ENCODE measurements at places on chromosomes 7 and 10.

- DNase-seq, result no peak
Measured at GRCh38 chr10:119252051-119252465, 44.7 kb downstream of the GRK5 start.

GRCh38 chr10:123783296-123783695 lies 108.3 kb downstream of the CPXM2 start:
- DNase-seq, result no peak

DNA sequence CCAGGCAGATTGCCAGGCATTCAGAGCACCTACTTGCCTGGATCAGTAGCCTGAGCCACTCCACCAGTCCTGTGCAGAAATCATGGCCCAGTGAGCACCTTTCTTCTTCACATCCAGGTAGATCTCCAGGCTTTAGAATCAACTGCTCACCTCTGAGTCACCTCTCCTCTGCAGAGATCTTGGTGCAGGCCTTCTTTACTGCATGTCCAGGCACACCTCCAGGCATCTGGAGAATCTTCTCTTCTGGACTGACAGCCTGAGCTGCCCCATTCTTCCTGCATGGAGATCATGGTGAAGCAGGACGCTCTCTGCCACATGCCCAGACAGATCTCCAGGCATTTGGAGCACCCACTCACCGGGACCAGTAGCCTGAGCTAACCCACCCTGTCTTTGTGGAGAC lies 894.5 kb upstream of the MBL2 start:
- DNase-seq, result no peak

DNA sequence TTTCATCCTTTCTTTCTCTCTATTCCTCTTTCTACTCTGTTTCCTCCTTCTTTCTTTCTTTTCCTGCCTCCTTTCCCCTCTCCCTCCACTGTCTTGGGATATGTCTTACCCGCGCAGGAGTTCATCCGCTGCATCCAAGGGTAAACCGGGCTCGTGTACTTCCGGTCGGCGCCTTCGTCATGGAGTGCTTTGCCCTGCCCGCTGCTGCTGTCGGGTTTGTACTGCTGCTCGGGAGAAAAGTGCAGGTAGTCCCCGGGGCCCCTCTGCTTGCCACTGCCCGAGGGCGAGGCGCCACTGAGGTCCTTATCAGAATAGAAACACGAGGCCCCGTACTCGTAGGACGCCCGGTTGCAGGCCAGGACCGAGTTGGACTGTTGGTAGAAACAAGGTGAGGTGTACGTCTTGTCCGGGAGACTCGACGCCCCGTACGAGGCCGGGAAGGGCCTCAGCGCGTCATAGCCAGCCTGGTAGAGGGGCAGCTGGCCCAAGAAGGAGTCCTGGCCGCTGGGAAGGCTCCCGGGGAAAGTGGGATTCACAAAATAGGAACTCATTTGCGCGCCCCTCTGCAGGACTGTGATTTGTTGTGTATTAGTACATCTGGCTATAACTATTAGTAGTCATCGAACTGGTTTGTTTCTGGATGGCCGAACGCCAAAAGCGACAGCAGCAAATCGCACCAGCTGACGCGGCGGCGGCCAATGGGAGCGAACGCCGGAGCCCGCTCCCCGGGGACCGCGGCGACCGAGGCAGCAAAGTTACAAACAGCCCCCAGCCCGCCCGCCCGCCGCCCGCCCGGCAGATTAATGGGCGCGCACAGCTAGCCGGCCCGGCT lies at the start of gene HOXA6:
HOXA6 (minus strand) TSS at position 576 of the 832 bp plus-strand sequence; CDS start at position 551, 25 bp downstream.
- DNase-seq, result no peak

DNA sequence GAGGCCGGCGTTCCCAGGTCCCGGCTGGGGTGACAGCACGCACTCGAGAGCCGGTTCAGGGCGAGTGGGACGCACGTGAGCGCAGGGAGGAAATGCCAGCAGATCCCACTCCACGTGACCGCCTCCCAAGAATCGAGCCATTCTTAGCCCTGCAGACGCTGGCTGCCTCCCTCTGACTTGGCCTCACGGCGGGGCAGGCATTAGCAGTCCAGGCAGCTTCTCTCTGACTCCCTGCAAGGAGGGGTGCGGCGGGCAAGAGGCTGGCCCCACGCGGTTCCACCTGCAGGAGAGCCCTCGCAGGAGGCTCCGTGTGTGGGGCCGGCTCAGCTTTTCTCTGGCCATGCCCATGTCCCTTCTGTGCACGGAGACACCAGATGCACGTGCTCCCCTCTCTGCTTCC lies 10.1 kb downstream of the GPR146 start:
- no peak for DNase-seq

GRCh38 chr10:46291817-46292572 lies 5.2 kb downstream of the ANTXRL start:
- DNase-seq, result no peak

DNA sequence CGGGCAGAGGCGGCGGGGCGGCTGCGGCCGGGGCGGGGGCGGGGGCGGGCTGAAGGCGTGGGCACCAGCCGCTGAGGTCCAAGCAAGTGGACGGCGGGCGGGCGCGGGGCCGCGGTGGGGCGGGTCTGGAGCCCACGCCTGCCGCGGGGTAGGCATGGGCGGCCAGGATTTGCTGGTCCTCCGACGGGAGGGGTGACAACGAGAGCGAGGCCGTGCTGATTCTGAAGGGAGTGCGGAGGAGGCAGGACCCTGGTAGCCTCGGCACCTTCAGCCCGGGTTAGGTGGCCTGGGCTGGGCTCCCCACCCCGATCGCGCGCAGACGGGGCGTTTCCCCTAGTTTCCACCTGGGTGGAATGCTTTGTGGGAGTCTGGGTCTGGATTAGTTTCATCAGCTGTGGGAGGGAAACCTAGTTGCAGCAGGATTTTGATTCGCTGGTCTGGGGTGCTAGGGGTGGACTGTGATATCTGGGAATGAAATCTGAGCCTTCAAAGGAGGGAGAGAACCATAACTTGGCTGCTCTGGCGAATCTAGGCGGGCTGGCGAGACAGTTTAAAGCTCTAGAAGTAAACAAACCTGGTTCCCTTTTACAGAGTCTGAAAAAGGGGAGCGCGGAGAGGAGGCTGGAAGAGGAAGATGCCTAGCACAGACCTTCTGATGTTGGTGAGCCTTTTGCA lies 609 bp downstream of the SGPL1 start:
- DNase-seq, result no peak

DNA sequence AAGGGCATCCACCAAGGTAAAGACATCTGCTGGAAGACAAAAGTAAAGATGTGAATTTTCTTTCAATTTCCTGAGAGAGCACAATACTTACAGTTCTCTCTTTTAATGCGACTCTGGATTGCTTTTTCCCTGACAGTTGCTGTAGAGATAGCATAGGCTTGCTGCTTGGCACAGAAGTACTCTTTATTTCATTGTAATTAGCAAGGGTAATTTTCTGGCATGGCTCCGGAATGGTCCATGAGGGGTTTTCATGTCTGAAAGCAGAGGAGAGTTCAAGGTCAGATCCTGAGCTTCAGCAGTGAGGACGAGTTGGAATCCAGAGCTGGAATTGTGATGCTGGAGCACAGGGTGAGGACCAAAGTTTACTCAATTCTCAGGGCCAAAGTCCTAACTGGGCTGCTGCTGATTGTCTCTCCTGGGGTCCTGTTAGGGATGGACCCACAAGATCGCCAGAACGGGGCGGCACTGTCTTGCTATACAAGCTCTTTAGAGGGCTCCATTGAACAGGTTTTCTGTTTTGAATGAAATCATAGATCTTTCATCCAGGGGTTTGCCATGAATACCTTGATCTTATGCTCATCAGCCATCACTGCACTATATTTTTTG lies 190.0 kb upstream of the MKI67 start:
- no peak for DNase-seq

DNA sequence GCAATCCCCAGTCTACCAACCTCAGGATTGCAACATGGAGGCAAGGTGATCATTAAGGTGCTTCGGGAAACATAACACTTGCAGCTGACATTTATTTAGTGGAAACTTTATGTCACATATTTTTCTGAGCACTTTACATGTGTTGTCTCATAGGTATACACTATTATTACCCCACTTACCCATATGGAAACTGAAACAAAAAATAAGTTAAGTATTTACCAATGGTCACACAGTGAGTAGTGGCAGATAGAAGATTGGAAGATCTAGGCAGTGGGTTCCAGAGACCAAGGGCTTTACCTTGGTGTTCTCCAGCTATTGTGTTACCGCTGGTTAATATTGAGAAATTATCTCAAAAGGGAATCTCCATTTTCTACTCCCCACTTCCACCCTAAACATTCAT lies 1279.1 kb upstream of the SORCS1 start:
- DNase-seq, result no peak

- no peak for DNase-seq
Measured at GRCh38 chr7:144525956-144526355, 122.5 kb upstream of the NOBOX start.

- no peak for DNase-seq
Measured at GRCh38 chr10:22252801-22253579, 35.2 kb upstream of the EBLN1 start.

- DNase-seq, result no peak
Measured at GRCh38 chr10:79129361-79129997, 60.7 kb downstream of the ZMIZ1 start.

DNA sequence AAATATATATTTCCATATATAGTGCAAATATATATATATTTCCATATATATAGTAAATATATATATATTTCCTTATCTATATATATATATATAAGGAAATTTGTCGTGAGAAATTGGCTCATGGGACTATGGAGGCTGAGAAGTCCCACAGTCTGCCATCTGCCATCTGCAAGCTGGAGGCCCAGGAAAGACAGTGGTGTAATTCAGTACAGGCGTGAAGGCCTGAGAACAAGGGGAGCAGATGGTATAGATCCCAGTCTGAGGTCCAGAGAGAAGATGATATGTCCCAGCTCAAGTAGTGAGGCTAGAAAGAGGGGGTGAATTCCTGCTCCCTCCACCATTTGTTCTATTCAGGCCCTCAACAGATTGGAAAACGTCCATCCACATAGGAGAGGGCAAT lies 78.9 kb downstream of the MTPN start:
- no peak for DNase-seq

DNA sequence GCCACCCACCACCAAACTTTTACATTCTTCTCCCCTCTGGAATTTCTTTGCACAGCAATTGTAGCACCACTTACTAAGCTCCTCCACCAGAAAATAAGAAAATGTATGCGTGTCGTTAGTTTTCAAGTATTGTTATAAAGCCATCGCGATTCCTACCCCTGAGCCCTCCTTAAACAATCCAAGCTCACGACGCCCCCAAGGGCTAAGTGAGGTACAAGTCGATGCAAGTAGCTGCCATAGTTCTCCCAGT lies 1.3 kb downstream of the FRAT2 start:
- no peak for DNase-seq

DNA sequence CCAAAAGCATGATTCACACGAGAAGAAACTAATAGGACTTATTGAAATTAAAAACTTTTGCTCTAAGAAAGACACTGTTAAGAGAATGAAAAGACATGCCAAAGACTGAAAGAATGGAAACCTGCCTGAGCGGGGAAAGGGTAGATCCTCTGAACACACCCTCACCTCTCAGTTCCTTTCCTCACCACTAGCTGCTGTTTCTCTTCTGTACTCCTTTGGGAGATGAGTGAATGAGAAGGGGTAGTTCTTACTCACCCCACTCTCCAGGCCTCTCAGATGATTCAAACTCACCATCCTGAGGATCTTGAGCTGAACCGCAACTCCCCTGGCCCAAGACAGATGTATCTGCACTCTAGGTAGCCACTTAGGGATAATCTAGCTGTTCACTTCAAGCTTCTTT lies 41.9 kb downstream of the IQUB start:
- no peak for DNase-seq

DNA sequence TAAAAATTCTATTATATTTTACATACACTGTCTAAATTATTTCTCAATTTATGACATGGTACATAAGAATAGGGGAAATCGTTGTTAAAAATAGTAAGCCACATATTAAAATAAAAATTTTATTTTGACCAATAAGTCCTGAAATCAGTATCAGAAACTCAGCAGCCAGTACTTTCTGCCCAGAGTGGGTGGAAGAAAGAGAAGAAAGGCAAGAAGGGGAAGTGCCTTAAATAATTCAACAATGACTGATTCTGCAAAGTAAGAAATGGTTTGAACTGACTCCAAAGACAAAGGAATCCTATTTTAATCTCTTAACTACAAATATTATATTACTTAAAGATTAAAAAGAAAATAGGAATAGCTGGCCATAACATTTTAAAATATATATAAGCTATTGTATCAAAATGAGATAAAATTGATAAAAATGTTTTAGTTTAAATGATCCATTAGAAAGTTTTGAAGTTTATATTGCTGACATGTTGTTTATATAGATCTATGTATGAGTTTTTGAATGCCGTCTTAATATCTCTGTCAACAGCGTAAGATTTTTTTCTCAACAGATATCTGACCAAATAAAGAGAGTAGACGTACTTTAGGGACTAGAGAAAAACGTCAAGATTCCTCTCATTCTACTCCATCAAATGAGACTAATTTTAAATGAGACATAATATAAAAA lies 30.2 kb upstream of the NRCAM start:
- DNase-seq, result no peak

GRCh38 chr7:51160990-51161615 lies 155.5 kb downstream of the COBL start:
- DNase-seq, result no peak

DNA sequence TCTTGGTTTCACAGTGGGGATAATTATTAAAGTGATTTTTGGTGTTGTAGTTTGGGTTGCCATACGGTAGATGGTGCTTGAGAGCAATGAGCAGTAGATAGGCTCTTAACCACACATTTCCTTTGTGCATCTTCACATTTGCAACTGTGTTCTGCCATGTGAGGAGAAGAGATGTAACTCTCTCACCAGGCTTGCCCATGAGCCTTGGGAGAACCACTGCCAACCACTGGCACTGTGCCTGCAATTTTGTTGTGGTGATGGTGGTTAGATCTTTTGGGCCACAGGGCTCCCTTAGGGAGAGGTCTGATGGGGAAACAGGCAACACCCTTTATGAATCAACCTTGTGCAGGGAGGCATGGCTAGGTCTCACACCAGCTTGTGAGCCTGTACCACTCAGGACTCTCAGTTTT lies 204.3 kb downstream of the CCDC7 start:
- DNase-seq, result no peak

GRCh38 chr7:106600569-106601373 lies 60.2 kb downstream of the CCDC71L start:
- no peak for DNase-seq

DNA sequence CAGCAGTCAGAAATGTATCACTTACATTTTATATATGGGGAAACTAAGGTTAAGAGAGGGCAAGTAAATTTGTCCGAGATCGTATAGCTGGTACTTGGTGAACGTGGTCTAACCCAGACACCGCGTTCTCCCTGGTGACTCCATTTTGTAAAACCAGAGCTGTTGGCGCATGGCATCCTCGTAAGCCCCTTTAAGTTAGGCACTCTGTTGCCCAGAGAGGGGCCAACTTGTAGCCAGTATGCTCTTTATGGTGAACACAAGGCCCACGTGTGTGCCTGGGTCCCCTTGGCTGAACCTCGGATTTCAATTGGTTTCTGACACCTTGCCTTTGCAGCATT lies 39.7 kb upstream of the ZNF518A start:
- DNase-seq, result no peak

Measured in NCI-H2081 treated with DMSO at 0.1 percent for 48 hours (cell line).